ENCODE measurements at places on chromosomes 2 and 18.

DNA sequence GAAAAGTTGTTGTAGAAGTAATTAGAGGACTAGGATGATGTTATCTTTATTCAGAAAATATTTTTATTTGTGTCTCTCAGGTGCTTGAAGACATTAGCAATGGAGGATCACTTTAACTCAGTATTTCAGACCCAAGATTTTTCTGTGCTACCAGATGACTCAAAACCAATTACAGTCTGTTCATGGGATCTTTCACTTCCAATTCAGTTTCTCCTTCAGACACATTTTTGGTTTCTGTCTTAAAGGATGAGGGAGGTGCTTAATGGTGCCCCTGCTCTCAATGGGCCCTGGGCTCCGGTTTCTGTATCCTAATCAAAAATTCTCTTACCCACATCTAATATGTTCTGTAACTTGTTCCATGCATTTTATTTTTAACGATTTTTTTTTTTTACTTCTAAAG is 53.7 kb upstream of the HDAC4 start:
- H3K36me3 ChIP-seq: peaks cover 7% of the 10 kb centered on the region
- no peak overlapping the region for H3K4me3 ChIP-seq
- no peaks in the 10 kb centered on the region for H3K4me1 ChIP-seq
- no peak for DNase-seq

- DNase-seq: no peak
- no peaks in the 10 kb centered on the region for H3K36me3 ChIP-seq
- H3K27me3 ChIP-seq: peaks cover 15% of the 10 kb centered on the region
- H3K27ac ChIP-seq: no peak overlapping the region
Measured at GRCh38 chr2:158125756-158126498, 24.3 kb downstream of the UPP2 start.

DNA sequence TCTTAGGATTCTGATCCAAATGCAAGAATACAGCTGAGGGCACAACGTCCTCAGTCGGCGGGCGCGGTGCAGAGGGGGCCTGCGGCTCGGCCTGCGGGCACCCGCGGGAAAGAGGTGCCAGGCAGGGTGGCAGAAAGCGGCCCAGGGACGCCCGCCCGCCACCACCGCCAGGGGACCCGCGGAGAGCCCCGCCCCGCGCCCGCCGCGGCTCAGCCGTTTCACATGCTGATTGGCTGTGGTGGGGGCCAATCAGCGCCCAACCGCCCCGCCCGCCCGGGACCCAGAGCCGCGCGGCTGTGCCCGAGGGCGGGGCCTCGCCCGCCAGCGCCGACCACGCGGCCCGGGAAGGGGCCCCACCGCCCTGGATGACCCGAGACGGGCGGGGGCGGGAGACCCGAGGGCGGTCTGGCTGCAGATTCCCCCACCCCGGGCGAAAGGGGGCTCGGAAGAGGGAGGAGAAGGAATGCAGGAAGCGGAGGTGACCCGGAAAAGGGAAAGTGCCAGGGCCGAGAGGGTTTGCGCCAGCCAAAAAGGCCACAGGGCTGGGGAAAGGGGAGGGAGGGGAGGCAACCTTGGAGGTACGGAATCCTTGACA is 8.0 kb downstream of the IRS1 start:
- peak overlapping the region; percentile 99 for H3K27ac ChIP-seq
- peak overlapping the region; percentile 96 for H3K4me3 ChIP-seq
- no peaks in the 10 kb centered on the region for H3K36me3 ChIP-seq
- no peaks in the 10 kb centered on the region for H3K27me3 ChIP-seq

- no peak for DNase-seq
- H3K4me3 ChIP-seq: no peak overlapping the region
- no peaks in the 10 kb centered on the region for H3K36me3 ChIP-seq
Measured at GRCh38 chr2:7951001-7951400, 730.9 kb upstream of the ID2 start.

- no peak for DNase-seq
- H3K27me3 ChIP-seq: peaks cover 17% of the 10 kb centered on the region
- no peak within 1 kb of the TSS for H3K4me3 ChIP-seq
- no peak within 1 kb of the TSS for H3K27ac ChIP-seq
- peaks cover 9% of the 10 kb centered on the region for H3K4me1 ChIP-seq
Measured at GRCh38 chr2:150487537-150488429, at the start of gene RND3. Gene RND3 (minus strand): TSS chr2:150487667. CDS start chr2:150487417, 250 bp downstream.

DNA sequence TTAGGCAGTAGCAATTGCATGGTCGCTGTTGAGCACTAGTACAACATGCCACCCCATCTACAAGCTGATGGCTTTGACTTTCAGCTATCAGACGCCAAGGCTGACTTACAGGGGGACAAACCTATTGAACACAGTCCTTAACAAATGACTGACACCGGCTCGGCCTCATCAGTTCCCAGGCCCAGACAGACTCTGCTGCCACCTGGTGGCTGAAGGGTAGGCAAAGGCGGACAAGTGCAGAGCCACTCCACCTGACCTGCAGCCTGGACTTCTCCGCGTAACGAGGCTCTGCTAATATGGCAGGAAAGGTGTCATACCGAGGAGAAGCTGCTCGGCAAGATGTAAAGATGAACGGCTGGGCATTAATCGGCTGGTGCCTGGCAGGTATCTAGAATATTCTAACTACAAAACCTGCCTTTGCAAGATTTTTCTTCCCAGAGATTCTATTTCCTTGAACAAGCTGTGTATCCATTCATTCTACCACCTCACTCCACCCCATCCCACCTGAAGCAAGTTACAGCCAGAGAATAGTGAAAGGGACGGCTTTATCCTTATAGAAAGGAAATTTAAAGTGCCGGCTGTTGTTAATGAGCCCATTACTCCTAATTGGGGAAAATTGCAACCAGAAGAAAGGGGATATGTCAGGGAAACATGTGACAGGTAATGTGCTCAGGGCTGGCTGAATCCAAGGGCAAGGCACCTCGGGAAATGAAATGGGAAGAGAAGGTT is 67.4 kb downstream of the STEAP3 start:
- H3K4me1 ChIP-seq: peaks cover 2% of the 10 kb centered on the region
- no peaks in the 10 kb centered on the region for H3K27me3 ChIP-seq
- no peak overlapping the region for H3K27ac ChIP-seq
- DNase-seq: peak; percentile 50
- H3K36me3 ChIP-seq: no peaks in the 10 kb centered on the region

GRCh38 chr2:145194673-145195072 is 674.8 kb upstream of the ZEB2 start:
- DNase-seq: no peak
- H3K36me3 ChIP-seq: no peaks in the 10 kb centered on the region

DNA sequence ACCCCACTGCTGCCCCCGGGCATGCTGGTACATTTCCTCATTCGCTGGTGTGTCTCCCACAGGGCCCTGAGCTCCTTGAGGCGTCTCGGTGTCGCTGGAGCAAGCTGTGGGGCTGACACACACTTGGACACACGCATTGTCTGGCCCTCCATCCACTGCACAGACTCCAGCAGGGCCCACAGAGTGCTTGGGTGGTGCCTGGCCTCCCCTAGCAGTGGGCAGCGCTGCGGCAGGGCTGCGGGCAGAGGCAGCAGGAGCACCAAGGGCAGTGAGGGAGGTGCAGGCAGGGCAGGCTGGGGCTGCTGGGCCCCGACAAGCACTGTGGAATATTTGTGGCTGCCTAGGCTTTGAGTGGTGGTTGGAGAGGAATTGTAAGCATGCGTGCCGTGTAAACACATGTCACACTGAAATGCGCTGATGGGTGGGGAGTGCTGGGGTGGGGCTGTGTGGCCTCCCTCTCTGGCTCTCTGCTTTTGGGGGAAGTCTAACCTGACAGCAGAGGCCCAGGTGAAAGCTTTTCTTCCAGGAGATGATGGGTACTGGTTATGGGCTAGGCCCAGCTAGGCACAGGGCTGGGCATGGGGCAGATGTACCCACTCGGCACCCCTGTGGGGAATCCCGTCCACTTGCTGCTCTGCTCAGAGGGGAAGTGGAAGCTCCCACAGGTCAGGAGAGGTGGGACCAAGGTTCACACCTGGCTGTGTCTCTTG is 55.5 kb upstream of the HS6ST1 start:
- no peak overlapping the region for H3K27ac ChIP-seq
- DNase-seq: no peak
- no peaks in the 10 kb centered on the region for H3K27me3 ChIP-seq
- no peak overlapping the region for H3K4me3 ChIP-seq

GRCh38 chr2:41489638-41490037 is 558.2 kb upstream of the PKDCC start:
- peaks cover 2% of the 10 kb centered on the region for H3K36me3 ChIP-seq
- no peaks in the 10 kb centered on the region for H3K4me1 ChIP-seq
- no peak overlapping the region for H3K4me3 ChIP-seq
- DNase-seq: no peak
